Inflammatory macrophage treated with lipopolysaccharide for 4 hours (primary cell): ENCODE measurements at places on chromosomes 12 and 14.
A peak's percentile ranks its signal among the peaks of the same experiment; 100 is the strongest.

- DNase-seq, result no peak
Measured at GRCh38 chr12:123114304-123115083, 36.4 kb downstream of the PITPNM2 start.

DNA sequence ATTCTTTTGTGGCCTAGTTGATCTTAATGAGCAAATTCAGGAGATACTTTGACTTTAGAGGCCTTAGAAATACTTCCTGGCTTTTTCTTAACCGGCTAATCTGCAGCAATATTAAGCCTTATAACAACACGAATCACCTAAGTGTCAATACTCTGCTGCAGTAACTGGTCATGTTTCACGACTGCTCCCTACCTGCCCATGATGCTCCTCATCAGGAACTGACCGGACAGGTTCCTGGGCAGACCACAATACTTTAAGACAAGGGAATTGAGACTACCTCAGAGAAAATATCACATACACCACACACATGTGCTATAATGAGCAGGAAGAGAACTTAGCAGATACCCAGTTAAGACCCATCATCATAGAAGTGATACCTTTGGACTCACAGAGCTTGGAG, 211.9 kb upstream of the BMP4 start:
- DNase-seq, result no peak

- DNase-seq, result no peak
Measured at GRCh38 chr14:97978341-97978740, 1181.2 kb downstream of the VRK1 start.

DNA sequence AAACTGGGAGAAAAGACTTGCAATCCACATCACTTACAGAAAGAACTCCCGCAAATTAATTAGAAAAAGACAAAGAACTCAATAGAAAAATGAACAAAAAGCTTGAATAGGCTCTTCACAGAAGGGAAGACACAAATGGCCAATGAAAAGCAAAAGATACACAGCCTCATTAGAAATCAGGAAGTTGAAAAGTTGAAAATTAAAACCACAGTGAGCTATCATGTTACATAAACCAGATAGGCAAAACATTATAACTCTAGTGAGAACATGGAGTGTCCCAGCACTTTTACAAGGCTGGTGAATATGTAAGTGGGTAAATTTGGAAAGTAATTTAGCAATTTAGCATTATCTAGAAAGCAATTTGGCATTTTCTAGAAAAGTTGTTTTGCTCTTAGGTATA, 158.4 kb upstream of the RASSF8 start:
- peak; percentile 20 for DNase-seq

GRCh38 chr12:5739917-5740316, 205.1 kb downstream of the ANO2 start:
- no peak for DNase-seq

GRCh38 chr14:63167044-63167443, 37.2 kb upstream of the RHOJ start:
- DNase-seq, result no peak

DNA sequence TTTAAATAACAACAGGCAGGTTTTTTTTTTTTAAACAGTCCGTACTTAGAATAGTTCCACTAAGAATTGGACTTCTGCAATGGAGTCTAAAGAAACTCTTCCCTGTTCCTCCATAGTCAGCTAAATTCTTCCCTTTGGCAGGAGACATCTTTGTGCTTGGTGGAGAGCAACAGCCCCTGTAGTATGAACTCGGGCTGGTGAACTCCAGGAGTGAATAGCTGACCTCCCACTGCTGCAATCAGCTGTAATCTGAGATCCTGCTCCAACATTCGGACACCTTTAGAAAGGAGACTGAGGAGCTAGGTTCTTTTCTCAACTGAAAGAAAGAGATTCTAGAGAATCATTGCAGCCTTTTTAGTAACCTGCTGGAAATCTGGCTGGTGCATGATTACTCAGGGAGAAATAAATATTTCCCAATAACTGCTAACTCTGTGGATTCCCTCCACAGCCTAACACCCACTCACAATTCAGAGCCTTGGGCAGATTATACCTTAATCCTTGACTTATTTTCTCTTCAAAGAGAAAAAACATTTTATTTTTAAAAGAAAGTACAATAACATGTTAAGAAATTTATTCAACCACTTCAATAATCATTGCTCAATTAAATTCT, 25.6 kb upstream of the DBX2 start:
- no peak for DNase-seq

GRCh38 chr14:60616461-60616959, 32.8 kb downstream of the SIX1 start:
- no peak for DNase-seq

- no peak for DNase-seq
Measured at GRCh38 chr12:106429636-106430035, 72.1 kb downstream of the POLR3B start.

- DNase-seq, result no peak
Measured at GRCh38 chr12:124667506-124668326, 100.3 kb upstream of the NCOR2 start.

DNA sequence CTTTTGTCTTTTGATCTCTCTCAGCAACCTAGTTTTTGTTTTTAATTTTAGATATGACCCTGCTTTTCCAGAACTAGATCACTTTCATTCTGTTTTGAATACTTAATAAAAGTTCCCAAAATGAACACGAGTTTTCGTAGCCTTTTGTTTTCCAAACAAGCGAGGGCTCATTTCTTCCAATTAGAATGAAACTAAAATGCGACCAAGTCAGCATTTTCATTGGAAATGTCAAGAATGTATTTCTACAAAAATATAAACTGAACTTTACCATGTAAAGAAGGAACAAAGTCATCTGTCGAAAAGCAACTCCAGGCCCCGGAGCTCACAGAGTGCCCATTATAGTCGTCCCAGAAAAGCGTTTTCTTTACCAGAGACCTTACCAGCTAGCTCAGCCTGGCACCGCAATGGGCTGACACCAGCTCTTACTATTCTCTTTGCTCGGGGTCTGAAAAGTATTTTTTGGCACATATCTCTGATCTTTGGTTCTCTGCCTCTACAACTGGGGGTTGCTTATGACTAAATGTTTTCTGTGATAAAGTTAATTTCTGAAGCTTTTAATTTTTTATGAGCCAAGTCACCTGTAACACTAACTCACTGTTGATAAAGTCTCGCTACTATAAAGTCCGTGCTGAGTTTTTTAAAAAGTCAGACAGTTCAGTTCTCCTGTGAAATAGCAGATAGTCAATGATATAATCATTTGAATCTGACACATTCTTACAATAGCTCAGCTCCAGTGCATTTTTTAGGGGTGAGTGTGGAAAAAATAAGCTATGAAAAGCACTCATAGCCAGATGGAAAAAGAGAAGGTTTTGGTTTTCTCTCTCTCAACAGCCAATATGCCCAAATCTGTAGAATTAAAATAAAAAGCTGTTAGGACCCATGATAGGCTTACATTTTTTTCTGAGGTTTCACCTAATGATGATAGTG, 43.4 kb downstream of the SAMD4A start:
- no peak for DNase-seq

- no peak for DNase-seq
Measured at GRCh38 chr12:57343703-57344378, 87.0 kb downstream of the R3HDM2 start.

DNA sequence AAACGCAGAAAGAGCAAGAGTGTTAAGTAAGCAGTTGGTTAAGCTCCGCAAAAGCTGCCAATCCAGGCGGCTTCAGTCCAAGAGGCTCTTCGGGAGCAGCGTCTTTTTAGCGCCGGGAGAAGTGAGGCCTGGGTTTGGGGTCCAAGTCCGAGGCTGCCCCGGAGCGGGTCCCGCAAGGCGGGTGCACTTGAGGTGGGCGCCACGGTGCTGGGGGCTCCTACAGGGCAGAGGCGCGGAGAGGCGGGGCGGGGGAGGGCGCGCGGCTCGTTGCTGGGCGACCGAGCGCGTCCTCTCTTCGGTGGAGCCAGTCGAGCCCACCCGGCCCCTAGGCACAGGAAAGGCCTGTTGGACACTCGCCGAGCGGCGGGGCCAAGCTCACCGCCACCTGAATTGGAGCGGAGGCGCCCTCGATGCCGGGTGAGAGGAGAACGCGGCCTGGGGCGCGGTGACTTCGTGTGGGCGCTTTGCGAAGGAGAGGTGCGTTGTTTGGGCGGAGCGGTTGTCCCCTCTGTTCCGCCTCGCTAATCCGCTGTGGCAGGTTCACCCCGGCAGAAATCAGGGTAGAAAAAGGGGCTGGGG, 15.6 kb downstream of the TTC6 start:
- DNase-seq, result no peak

- no peak for DNase-seq
Measured at GRCh38 chr12:30533558-30534265, 162.0 kb downstream of the IPO8 start.

GRCh38 chr14:90512329-90512991, 115.6 kb downstream of the CALM1 start:
- no peak for DNase-seq

DNA sequence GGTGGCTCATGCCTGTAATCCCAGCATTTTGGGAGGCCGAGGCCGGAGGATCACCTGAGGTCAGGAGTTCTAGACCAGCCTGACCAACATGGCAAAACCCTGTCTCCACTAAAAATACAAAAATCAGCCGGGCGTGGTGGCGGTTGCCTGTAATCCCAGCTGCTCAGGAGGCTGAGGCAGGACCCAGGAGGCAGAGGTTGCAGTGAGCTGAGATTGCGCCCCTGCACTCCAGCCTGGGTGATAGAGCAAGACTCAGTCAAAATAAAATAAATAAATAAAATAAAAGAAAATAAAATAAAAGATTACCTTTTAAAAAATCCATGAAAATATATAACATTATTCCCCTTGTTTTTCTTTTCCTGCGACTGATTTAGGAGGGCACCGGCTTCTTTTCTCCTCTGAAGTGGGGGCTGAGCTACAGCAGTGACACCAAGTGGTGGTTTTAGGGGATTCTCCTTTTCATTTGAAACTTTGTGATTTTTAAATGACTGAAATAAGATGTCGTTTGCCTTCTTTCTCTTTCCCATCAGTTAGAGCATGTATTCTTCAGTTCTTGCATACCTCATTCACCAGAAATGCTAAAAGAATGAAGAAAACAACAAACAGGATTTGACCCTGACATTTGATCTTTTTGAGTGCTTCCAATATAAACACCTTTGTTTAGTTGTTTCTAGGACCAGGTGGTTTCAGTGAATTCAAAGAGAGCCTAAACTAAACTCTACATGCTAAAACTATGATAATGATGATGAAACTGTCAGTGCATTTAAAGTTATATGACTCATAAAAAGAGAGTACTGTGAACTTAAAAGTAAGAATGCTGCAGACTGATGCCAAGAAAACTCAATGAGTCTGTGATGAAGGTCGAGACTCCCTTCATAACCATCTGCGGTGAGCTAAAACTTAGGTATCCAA, 22.6 kb upstream of the PKP2 start:
- peak; percentile 24 for DNase-seq

GRCh38 chr14:53458368-53458814, 305.3 kb upstream of the DDHD1 start:
- no peak for DNase-seq

DNA sequence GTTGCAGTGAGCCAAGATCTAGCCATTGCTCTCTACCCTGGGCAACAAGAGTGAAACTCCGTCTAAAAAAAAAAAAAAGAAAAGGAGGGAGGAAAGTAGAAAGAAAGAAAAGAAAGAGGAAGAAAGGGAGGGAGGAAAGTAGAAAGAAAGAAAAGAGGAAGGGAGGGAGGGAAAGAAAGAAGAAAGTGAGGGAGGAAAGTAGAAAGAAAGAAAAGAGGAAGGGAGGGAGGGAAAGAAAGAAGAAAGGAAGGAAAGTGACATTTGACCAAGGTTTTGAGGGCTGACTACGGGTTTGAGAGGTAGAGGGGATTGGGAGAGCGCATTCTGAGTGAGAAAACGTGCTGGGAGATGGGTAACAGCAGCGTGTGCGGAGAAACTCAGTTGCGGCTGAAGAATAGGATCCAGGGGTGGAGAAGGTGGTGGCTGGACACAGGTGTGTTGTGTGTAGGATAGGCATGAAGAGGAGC, 521 bp upstream of the PAPLN start:
- DNase-seq, result no peak

GRCh38 chr14:74620497-74620921, 8.5 kb upstream of the LTBP2 start:
- no peak for DNase-seq

DNA sequence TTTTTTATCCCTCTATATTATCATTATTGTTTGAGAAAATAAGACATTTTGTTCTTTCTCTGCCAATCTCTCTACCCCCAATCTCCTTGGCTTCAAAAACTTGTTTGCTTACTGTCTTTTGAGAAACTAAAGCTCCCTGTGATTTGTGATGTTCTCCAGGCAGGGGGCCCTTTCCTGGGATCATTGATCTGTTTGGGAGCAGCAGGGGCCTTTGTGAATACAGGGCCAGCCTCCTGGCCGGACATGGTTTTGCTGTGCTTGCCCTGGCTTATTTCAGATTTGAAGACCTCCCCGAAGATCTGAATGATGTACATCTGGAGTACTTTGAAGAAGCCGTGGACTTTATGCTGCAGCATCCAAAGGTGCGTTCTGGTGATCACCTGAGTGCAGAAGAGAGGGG, 4.5 kb downstream of the ACOT6 start:
- no peak for DNase-seq

DNA sequence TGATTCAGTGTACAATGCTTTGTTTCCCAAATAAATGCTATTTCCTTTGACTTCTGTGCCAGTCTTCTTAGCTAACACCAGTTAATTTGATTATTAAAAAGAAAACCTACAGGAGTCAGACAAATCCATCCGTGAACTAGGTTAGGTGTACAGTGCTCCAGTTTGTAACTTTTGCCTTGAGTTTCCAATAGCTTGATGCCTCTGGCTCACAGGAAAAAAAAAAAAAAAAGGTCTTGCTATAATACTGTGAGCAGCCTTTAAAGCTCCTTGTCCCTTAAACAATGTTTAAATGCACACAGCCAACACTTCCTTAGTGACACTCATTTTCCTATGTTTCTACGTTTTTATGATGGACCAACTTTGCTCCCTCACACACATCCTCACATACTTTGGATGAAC, 71.8 kb upstream of the TMX1 start:
- DNase-seq, result no peak

- DNase-seq, result peak; percentile 58
Measured at GRCh38 chr12:9347328-9348127, 139.3 kb upstream of the PZP start.

DNA sequence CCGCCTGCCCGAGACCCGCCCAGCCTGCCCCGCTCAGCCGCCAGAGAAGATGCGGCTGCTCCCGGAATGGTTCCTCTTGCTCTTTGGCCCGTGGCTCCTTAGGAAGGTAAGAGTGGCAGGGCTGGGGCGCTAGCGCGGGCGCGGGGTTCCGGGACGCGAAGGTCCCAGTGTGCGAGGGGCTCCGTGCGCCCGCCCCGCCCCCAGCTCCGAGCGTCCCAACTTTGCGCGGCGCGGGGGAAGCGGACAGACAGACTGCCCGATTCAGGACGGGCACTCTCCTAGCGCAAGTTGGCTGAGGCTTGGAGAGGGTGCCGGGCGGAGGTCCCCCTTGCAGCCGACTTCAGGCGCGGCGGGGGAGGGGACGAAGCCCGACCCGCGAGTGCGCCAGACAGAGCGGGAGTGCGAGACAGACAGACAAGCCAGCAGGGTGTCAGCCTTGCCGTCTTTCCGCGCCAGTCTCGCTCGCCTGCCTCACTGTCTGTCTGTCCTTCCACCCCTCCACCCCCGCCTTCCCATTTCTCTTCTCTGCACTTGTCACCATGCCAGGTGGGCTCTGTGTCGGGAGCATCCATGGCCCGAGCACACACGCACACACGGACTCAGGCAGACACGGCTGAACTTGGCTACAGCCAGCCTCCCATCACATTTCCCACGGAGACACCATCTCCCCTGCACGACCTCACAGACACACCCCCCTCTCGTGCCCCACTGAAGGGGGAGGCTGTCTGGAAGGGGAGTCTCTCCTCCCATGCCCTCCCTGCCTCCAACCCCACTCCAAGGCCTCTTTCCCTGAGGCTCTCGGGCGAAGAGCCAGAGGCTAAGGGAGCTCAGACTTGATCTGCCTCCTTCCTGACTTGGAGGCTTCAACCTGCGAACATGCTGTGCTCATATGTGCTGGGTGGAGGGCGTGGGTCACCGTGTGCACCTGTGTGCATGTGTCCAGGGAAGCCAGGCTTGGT, 606 bp downstream of the NXPH4 start:
- no peak for DNase-seq
